ENCODE measurements at places on chromosomes 2 and 18. TPM values are rescaled to one million over a fixed set of nuclear protein-coding genes. Genes with fewer than 3 reads are reported as not detected.
A peak's percentile ranks its signal among the peaks of the same experiment; 100 is the strongest.

GRCh38 chr2:33478968-33479731, 2.7 kb downstream of the RASGRP3 start:
- no peak for DNase-seq

- no peak for DNase-seq
Observed at GRCh38 chr2:181178823-181179412, 198.5 kb downstream of the UBE2E3 start.

Gene NRBP1
- 118 TPM for polyA plus RNA-seq

Gene IL18RAP
- polyA plus RNA-seq = 0.34 TPM

Gene RASGRP3
- 29.9 TPM for polyA plus RNA-seq

DNA sequence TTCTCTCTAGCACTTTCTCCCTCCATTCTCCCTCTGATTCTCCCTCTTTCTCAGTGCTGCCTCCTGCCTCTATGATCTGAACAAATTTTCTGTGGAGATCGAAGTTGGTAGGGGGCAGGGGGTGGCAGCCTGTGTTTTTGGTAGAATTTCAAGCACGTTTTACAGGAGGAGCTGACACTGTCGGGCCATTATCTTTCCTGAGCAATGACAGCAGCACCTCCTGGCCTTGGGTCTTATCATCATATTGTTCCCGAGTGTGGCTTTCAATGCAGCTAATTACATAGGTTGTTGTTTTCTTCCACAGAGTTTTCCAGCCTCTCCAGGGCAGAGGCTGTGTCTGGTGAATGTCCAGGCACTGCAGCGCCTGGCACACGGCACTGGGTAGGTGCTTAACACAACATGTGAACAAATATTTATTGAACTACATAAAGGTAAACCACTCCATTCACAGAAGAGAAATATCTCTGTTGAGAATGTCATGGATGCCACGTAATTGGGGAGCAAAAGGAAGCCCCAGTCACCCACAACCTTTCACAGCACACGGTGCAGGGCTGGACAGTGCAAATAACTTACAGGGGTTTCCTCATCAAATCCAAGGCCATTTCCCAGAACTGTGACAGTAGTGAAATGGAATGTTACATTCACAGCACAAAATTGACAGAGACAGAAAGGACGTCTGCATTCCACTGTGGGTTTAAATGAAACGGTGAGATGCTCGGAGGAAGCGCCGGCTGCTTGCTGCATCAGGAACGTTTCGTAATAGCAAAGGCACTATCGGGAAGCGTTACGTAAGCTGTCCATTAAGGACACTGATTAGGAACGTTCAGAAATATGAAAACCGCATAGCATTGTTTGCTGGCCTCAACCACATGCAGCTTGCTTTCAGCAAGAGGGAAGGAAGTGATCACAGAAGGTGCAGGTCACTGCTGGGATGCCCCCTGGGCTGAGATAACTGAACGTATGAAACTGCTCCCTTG, 6.5 kb upstream of the KCNG2 start:
- DNase-seq = no peak

DNA sequence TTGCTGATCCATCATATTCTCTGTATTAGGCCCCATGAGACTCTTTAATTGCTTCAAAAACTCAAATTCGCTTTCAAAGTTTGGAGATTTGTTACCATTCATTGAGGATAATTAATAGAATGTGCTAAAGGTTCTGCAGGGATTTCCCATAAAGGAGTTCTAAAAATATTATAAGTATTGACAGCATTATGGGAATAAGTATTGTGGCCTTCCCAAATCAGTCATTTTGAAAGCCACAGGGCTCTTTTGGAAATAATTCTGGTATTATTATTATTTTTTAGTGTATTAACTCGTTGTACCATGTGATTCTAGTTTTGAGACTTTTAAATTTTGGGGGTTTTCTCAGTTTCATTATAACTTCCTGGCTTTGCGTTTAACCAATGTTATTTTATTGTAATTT, 37.1 kb downstream of the LCLAT1 start:
- DNase-seq = no peak

DNA sequence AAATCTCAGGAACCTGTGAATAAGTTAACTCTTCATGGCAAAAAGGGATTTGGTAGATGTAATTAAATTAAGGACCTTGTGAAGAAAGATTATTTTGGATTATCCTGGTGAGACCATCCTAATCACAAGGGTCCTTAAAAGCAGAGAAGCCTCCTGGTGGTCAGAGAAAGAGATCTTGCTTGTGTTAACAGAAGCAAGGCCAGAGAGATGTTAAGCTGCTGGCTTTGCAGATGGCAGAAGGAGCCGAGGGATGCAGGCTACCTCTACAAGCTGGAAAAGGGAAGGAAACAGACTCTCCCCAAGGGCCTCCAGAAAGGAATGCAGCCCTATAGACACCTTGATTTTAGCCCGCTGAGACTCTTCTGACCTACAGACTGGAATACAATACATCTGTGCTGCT, 197.0 kb downstream of the STK39 start:
- no peak for DNase-seq

DNA sequence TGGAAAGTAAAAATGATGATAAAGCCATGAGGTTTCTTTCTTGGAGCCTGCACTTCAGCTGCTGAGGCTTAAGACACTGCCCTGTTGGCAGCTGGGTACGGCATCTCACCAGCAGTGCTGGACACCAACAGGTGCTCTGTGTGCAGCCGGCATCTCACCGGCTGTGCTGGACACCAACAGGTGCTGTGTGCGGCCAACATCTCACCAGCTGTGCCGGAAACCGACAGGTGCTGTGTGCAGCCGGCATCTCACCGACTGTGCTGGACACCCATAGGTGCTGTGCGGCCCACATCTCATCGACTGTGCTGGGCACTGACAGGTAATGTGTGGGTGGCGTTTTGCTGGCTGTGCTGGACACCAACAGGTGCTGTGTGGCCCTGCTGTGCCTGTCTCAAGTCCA, 190.8 kb downstream of the TMEM18 start:
- no peak for DNase-seq

DNA sequence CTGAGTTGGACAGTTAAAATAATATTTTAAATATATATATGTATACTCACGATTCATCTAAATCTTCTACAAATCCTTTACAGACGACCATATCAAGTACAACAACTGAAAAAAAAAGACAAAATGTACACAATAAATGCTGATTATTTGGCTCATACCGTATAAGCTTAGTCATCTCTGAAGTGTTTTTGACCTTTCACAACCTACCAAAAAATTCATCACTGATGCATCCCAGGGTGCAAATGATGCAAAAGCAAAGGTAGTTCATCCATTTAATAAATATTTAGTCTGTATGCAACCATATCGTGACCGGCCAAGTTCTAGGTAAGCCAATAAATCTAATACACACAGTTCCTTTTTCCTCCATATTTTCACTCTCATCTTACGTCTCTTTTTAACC, 1.1 kb downstream of the TMX3 start:
- DNase-seq = no peak

GRCh38 chr18:25503567-25504081, 151.7 kb upstream of the ZNF521 start:
- peak; percentile 72 for DNase-seq

Gene IMPACT
- polyA plus RNA-seq = 34.6 TPM

GRCh38 chr2:159879051-159879604, 81.1 kb upstream of the CD302 start:
- DNase-seq = no peak

DNA sequence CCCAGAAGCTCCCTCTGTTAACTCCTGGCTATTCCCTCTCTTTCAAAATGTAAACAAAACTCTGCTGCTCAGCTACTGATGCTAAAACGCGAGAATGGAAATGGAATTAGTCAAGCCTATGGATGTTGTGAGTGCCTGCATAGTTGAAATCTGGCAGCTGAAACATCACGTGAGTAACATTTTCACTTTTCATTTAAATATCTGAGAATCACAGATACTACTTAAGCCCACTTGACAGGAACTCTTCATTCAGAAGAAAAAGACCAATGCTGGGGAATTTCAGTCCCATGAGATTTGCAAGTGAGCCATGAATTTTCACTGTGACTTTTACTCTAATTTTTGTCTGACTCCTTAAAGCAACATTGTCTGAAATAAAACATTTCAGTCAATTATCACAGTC, 215.3 kb upstream of the SESTD1 start:
- DNase-seq = no peak

DNA sequence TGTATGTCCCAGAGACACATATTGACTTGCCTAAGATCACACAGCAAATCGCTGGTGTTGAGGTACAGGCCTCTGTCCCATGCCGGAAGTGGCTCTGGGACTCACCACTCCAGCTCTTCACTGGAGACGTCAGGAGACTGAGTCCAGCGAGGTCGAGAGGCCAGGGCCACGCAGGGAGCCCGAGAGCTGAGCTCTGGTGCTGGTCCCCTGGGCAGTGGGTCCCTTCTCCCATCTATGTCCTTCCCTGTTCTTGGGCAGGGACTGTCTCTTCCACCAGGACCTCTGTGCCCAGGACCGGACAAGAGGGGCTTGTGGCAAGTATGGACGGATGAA, 62.4 kb upstream of the TWIST2 start:
- no peak for DNase-seq

GRCh38 chr2:143545949-143546255, 416.7 kb downstream of the ARHGAP15 start:
- peak; percentile 76 for DNase-seq

GRCh38 chr2:85239102-85239501, 88.7 kb downstream of the TGOLN2 start:
- DNase-seq = no peak

Gene KLHL14
- polyA plus RNA-seq = 0.08 TPM

Gene CFAP221
- 0.53 TPM for polyA plus RNA-seq

Data from forelimb muscle (tissue), 1 donor.